ENCODE measurements at places on chromosomes 12 and 14.

- no peak for DNase-seq
These were observed 57.0 kb downstream of the TEAD4 start for GRCh38 chr12:3016191-3016590.

GRCh38 chr14:90354551-90355298, 23.0 kb upstream of the NRDE2 start:
- DNase-seq, result no peak

GRCh38 chr14:60757567-60758002, 23.0 kb downstream of the MNAT1 start:
- no peak for DNase-seq

GRCh38 chr12:18570543-18570942, 167.3 kb downstream of the PLCZ1 start:
- no peak for DNase-seq
